Stimulated activated CD8-positive, alpha-beta memory T cell treated with anti-CD3 and anti-CD28 coated beads, Interleukin-4, amount 100 ng/mL, for 1 hour (primary cell): ENCODE measurements at places on chromosomes 5 and 9.

- DNase-seq, result no peak
Observed at GRCh38 chr9:88161144-88161543, 22.9 kb upstream of the SPATA31C2 start.

DNA sequence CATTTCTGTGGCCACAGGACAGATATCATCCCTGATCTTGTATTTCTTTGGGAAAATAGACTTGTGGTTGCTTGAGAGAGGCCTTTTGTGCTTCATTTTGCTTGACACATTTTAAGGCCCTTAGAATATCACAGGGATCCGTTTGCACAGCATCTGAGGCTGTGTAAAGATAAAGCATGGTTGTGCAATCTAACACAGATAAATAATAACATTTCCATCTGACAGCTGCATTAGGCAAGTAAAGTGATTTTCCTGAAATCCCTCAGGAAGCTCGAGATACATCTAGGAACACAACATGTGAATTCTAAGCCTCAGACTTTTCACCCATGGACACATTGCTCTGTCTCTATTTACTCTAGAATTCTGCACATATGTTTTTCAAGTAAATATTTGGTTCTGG is 212.8 kb upstream of the ADAMTSL1 start:
- no peak for DNase-seq

- DNase-seq, result no peak
Observed at GRCh38 chr5:73947906-73948640, 322.1 kb downstream of the ARHGEF28 start.

DNA sequence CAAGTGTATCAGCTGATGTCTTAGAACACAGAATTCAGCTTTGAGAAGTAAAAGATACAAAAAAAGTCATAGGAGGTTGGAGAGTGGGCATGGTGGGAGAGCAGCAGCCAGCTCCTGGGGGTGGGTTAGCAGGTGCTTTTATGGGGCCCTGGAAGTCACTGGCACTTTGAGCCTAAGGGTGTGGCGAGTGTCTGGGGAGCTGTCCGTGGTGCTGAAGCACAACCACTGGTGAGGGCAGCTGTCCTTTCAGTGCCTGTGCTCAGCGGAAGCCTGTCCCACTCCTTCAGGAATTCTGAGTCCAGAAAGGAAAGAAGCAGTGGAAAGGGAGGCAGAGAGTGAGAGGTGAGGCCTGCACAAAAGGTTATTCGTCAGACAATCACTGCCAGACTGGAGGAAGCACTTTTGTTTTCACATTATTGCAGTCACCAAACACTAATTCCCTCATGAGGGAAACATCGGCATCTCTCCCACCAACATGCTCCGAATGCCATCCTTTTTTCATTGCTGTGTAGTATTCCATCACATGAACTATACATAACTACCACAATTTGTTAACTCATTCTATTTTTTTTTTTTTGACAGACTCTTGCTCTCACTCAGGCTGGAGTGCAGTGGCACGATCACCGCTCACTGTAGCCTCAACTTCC is 59.4 kb upstream of the RAPGEF1 start:
- peak; percentile 33 for DNase-seq

DNA sequence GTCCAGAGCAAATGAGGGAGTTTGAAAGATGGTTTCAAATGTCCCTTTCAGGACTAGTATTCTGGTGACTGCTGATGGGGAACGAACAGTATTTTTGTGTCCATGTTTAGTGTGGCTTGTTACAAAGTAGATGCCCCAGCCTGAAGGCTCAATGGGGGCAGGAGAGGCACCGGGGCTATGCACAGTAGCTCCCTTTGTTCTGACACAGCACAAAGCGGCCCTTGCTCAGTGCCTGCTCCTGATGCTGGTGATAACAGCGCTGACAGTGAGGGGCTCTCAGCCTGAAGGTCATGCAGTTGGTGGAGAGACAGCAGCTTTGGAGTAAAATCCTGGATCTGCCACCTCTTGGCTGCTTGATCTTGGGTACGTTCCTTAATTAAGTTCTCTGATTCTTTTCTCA is 188.9 kb downstream of the SLIT3 start:
- no peak for DNase-seq

DNA sequence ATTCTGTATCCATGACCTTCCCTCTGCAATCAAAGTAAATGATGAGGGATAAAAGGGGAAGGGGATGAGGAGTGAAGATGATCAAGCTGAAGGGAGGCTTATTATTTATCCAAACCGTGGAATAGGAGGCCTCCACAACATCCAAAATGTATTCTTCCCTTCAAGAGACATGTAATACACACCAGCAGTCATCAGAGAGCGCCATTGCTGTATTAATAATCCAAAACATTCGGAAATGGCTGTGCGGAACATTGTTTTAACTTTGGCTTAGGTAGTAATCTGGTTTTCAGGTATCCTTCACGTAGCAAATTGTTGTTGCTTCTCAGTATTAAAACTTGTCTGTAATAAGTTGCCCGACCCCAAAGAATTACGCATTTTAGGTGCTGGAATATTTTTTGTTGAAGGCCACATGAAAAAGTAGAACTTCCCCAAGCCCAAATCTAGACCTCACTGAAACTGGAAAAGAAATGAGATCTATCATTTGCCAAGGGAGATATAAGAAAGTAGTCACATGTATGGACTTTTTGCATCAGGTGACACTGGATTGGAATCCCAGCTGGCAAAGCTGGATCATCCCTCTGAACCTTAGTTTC is 2.6 kb upstream of the BOD1 start:
- DNase-seq, result no peak

DNA sequence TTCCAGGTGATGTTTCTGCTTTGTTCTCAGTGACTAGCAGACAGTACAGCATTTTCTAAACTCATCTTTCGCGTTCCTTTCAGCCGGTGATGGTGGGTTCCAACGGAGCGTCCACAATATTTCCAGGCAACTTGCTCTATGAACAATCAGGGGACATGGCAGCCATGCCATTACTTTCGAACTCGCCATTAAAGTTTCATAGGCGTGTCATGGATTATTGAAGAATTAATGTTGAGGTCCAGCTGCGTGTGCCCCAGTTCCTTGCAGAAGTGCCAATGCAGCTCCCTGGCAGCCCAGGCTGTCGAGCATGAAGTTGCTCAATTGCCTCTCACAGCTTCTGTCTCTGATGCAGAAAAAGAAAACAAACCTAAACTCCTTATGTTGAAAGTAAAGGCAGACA is 262.2 kb downstream of the IRX2 start:
- no peak for DNase-seq

DNA sequence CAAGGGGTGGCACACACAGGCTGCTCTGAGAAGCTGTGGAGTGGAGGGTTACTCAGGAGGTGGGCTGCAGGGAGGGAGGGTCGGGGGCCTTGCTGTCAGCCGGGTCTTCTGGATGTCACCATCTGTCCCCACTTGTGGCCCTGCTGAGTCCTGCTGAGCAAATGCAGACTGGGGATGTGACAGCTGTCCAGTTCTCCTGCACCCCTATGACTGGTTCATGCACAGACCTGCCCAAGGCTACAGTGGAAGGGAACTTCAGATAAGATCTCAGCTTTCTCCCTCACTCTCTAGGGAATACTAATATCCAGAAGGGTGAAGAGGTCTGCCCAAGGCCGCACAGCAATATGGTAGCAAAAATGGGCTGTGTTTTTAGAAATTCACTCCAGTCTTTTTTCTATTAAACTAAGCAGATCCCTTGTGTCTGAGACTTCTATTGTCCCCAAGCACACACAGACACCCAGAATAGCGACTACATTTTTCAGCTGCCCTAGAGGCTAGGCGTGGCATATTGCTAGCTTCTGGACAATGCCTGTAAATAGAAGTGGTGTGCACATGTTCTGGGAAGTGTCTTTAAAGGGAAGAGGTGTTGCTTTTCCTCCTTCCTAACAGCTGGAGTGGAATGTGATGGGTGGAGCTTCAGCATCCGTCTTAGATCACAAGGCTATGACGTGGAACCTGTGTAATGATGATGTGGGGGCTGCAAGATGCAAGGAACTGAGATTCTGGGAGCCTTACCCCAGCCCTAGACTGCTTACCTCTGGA is 51.1 kb upstream of the TBC1D2 start:
- no peak for DNase-seq

DNA sequence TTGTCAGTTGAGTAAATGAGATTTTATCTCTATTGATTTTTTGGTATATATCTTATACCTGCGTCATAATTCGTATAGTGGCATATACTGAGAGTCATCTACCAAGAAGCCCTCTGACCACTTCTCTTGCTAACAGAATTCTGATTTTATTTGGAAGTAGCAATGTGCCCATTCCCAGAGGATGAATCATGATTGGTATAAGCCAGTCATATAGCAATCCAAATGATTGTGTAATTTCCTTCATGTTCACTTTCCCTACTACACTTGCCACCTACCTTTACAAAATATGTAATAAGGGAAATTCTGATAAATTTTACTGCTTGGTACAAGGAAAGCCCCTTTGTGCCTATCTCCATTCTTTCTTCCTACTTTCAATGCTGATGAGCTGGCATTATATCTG is 16.1 kb upstream of the ZNF462 start:
- no peak for DNase-seq

GRCh38 chr5:17216974-17217492 is 398 bp upstream of the BASP1 start:
- no peak for DNase-seq

DNA sequence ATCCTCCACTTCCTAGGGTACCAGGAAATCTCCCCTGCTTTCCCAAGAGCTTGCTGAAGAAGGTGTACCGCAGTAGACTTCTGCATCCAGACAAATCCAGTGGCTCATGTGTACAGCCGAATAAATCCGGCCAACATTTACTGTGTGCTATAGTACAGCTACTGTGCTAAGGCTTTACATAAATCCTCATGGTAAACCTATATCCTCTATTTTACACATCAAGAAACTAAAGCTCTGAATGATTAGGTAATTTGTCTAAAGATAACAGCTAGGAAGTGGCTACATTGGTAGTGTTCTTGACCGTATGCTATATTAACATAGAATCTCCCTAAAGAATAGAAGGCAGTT is 511 bp upstream of the WDR41 start:
- no peak for DNase-seq

GRCh38 chr5:775961-776861 is 8.3 kb downstream of the ZDHHC11B start:
- no peak for DNase-seq

DNA sequence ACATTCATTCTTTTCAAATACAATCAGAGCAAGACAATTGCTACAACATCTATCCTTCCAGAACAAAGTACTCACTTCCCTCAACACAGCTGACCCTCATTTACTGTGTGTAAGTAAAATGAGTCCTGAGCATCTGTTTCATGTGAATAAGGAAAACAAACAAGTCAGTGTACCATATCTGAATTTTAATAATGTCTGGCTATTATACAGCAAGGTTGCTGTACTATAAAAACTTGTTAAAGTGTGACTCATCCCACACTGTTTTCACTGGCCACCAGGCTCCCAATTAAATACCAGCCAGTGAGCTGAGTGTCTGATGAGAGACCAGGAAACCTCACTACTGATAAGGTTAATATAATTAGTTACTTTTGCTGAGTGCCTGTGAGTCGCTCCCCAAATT is 339.8 kb downstream of the AGTPBP1 start:
- no peak for DNase-seq

- DNase-seq, result no peak
Observed at GRCh38 chr5:81779125-81779915, 28.4 kb upstream of the SSBP2 start.

DNA sequence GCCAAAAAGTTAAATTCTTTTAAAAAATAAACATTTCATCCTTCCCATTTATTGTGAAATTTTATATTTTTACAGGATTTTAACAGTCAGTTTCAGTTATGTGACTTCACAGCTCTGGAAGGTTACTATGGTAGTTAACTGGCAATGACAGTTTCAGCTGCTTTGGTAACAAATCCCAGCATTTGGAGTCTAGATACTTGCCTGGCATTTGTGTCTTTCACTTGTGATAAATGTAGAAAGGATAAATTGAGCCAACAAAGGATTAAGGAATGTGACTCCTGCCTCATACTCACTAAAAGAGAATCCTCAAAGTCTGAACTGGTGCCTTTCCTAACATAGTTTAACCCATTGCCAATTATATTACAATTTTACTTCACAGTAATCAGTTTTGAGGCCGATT is 315.5 kb downstream of the FER start:
- DNase-seq, result no peak

DNA sequence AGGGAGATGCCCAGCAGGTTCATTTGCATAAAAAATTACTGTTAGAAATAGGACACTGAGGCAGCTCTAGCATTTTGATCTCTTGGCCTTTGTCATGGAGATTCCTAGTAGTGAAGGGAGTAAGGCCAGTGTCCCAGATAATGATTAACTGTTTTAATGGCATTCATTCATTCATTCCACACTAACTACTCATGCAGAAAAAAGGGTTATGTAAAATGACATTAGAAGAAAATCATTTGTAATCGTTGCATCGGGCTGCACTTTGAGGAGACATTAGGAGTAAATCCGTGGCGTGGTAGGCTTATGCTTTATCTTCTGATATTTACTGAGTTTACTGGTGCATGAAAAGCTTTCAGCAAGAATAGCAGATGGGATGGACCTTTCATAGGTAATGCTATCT is 82.6 kb upstream of the GRHPR start:
- no peak for DNase-seq

DNA sequence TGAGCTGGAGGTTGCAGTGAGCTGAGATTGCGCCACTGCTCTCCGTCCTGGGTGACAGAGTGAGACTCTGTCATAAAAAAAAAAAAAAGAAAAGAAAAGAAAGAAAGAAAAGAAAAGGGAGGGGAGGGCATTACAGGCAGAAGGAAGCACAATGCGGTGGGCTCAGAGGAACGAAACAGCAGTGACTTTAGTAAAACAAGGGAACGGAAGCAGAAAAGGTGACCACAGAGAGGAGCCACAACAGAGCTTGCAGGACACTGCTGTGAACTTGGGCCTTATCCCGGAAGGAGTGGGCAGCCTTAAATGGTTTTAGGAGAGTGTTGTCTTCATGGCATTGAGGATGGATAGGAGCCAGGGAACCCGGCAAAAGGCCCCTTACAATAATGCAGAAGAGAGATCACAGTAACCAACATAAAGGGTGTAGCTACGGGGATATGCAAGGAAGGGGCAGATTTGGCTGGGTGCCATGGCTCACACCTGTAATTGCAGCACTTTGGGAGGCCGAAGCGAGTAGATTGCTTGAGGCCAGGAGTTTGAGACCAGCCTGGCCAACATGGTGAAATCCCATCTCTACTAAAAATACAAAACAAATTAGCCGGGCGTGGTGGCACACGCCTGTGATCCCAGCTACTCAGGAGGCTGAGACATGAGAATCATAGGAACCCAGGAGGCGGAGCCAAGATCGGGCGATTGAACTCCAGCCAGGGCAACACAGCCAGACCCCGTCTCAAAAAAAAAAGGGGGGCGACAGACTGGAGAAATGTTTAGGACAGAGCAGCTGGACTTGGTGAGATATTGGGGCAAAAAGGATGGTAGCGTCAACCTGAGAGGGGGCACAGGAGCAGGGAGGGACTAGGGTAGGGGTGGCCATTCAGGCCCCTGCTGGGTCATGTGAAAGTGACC is 83.9 kb upstream of the ZBTB43 start:
- no peak for DNase-seq
